ENCODE measurements at places on chromosomes 11 and 22.
A peak's percentile ranks its signal among the peaks of the same experiment; 100 is the strongest.

- DNase-seq: no peak
These were observed 696.2 kb upstream of the TENM4 start for GRCh38 chr11:80136991-80137390.

DNA sequence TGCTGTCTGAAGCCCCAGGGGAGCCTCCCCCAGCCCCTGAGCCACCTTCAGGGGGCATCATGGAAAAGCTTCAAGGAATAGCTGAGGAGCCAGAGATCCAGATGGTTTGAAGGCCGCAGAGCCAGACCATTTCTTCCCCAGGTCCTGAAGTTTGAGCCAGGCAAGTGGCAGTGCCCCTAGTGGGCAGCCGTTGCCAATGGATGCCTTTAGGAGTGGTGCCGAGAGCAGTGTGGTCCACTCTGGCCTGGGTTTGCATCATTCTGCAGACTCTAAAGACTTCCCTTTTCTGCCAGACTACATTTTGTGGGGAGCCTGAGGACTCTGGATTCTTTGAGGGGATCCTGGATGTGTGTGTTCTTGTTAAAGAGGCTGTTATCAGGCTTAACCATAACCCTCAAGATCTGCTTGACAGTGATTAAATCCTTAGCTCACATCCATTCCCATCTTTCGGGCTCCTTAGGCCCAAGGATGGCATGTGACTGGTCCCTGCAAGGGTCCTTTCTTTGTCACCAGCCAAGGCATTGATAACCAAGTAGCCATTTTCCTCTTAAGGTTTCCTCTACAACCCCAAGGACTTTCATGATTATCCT, 13.1 kb downstream of the HINFP start:
- no peak for DNase-seq

- no peak for DNase-seq
These were observed 24.4 kb downstream of the SHANK3 start for GRCh38 chr22:50696799-50697561.

- DNase-seq: no peak
These were observed 2.6 kb upstream of the CARD18 start for GRCh38 chr11:105142167-105142566.

DNA sequence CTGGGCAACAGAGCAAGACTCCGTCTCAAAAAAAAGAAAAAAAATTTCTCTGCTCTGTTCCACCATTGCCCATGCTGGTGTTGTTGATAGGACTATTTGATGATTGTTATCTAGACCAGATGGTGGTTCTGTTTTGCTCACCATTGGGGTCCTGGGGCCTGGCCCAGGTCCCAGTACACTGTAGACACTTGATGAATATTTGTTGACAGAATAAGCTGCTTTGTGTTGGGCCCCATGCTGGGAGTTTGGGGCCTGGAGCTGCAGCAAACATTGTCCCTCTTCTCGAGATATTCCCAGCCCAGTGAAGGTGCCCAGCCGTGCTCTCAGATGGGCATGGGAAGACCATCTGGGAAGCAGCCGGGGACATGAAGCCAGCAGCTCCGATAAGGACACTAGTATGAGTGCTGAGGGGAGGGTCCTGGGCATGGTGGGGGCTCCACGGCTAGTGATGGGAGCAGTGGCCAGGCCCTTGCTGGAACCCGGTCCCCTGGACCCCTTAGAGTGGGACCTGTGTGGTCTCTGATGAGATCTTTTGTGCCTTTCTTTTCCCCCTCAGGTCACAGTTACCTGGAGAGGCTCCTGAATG, 13.6 kb downstream of the INCENP start:
- no peak for DNase-seq

GRCh38 chr11:73359930-73360742, 16.1 kb upstream of the RELT start:
- DNase-seq: peak; percentile 73
